ENCODE measurements at places on chromosomes 2 and 18. TPM values are rescaled to one million over a fixed set of nuclear protein-coding genes. Genes with fewer than 3 reads are reported as not detected.

DNA sequence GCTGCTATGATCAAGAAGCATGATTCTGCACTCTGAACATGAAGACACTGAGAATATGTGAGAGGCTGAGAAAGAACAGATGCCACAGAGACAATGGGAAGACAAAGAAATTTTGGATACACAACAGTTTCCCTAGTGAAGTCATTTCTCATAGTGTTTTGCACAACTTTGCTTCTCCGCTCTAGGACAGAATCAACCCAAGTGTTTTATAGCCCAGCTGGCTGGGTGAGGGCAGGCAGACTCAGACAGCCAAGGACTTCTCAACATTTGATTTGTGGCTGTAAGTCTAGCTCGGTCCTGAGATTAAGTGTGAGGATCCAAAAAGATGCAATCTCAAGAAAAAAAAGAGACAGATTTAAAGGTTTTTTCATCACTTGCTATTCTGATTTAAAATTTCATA, 536.5 kb upstream of the CRIM1 start:
- no peak overlapping the region for H3K4me3 ChIP-seq
- H3K27me3 ChIP-seq = no peaks in the 10 kb centered on the region
- H3K4me1 ChIP-seq = no peaks in the 10 kb centered on the region
- DNase-seq = no peak
- H3K27ac ChIP-seq = no peak overlapping the region
- H3K36me3 ChIP-seq = no peaks in the 10 kb centered on the region

- H3K27ac ChIP-seq = no peak overlapping the region
- H3K4me1 ChIP-seq = no peaks in the 10 kb centered on the region
- DNase-seq = no peak
- no peak overlapping the region for H3K4me3 ChIP-seq
Measured at GRCh38 chr2:22894761-22895160, 490.2 kb upstream of the KLHL29 start.

- no peaks in the 10 kb centered on the region for H3K36me3 ChIP-seq
- no peak for DNase-seq
- no peaks in the 10 kb centered on the region for H3K4me1 ChIP-seq
- no peak overlapping the region for H3K4me3 ChIP-seq
- H3K27me3 ChIP-seq = peaks cover 5% of the 10 kb centered on the region
Measured at GRCh38 chr2:26579723-26580040, 61.5 kb downstream of the CIB4 start.

GRCh38 chr2:108533832-108534583, at the start of gene LIMS1:
TSS of gene LIMS1 (plus strand) at chr2:108534470. CDS start at chr2:108534563, 93 bp downstream.
- H3K4me3 ChIP-seq = peak within 1 kb of the TSS; percentile 93
- peak; percentile 76 for DNase-seq
- peak within 1 kb of the TSS; percentile 76 for H3K27ac ChIP-seq
- H3K27me3 ChIP-seq = no peaks in the 10 kb centered on the region

GRCh38 chr2:85266146-85267041, 61.4 kb downstream of the TGOLN2 start:
- no peaks in the 10 kb centered on the region for H3K27me3 ChIP-seq
- no peak overlapping the region for H3K27ac ChIP-seq
- no peak overlapping the region for H3K4me3 ChIP-seq
- peak; percentile 45 for DNase-seq

DNA sequence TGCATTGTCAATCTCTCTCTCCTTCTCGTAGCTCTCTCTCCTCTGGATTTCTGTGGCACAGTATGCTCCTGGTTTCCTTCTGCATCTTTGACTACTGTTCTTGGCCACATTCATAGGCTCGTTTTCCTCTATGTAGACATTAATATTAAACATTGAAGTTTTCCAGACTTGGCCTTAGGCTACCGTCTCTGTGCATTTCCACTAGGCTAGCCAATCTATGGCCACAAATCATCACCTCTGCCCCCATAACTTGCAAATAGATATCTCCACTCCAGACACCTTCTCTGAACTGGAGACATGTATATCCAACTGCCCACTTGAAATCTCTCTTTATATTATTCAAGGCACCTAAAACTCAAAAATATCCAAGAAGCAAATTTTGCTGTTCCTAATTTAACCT, 768.5 kb downstream of the TSN start:
- DNase-seq = no peak
- H3K4me3 ChIP-seq = no peak overlapping the region
- no peaks in the 10 kb centered on the region for H3K36me3 ChIP-seq
- no peak overlapping the region for H3K27ac ChIP-seq
- no peaks in the 10 kb centered on the region for H3K4me1 ChIP-seq

- no peaks in the 10 kb centered on the region for H3K4me1 ChIP-seq
Measured at GRCh38 chr2:36459725-36460137, 104.2 kb downstream of the CRIM1 start.

- H3K27me3 ChIP-seq = no peaks in the 10 kb centered on the region
- H3K27ac ChIP-seq = no peak overlapping the region
- H3K4me3 ChIP-seq = no peak overlapping the region
- no peaks in the 10 kb centered on the region for H3K4me1 ChIP-seq
- H3K36me3 ChIP-seq = no peaks in the 10 kb centered on the region
Measured at GRCh38 chr2:18959200-18959599, 369.8 kb upstream of the NT5C1B start.

Gene SLC14A1
- total RNA-seq = 3.3 TPM
